Activated CD4-positive, alpha-beta T cell treated with anti-CD3 and anti-CD28 coated beads, Interleukin-2, Interleukin-6, amounts not matched to agents 100 ng/mL and 50 ng/mL, durations not matched to agents 16 hours and 8 hours (primary cell): ENCODE measurements at places on chromosomes 12 and 14.

DNA sequence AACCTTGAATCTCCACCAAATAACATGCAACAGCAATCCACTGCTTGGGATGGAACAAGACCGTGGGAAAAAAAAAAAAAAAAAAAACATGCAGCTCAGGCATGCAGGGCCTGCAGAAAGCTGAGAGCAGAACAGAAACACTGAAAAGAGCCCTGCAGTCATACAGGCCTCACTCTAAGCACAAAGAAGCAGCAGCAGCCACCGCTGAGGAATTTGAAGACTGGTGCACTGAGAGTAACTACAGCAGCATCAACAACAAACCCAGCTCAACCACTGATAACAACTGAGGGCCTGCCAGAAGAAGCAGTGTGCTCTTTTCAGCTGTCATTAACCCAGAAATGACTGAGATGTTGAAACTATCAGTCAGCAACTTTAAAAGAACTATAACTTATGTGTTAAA lies 354.7 kb upstream of the TMTC1 start:
- no peak for DNase-seq

GRCh38 chr12:28543021-28543890 lies 353.0 kb downstream of the CCDC91 start:
- DNase-seq = peak; percentile 28

GRCh38 chr14:54312166-54312801 lies 84.5 kb upstream of the CDKN3 start:
- DNase-seq = no peak

DNA sequence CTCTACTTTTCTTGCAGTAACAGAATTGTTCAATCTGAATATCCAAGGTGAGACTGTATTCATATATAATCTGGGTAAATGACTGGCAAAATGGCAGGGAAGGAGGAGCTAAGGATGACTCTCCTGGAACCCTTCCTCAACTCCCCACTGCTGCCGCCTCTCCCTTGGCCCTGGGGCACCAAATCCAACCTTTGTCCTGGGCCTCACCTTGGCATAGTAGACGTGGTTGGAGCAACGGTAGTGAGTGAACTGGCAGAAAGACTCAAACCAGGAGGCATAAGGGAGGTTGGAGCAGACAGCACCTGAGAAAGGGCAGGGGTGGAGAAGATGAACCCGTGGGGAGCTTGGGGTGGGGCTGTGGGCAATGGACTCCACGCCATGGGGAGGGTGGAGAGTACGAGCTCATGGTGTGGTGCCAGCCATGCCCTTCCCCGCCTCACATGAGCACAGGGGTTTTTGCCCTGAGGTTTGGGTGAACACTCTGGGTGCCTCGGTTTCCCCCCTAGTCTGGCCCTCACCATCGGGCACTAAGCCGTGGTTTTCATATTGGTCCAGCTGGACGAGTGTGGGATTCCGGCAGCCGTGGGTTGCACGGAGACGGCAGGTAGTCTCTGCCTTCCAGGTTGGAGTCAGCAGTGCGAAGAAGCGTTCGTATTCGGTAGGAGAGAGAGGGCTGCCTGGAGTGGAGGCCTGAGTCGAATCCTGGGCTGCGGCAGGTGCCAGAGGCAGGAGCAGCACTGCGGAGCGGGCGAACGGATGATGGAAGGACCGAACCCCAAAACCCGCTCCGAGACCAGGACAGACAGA lies 753 bp downstream of the ACRBP start:
- no peak for DNase-seq

- peak; percentile 77 for DNase-seq
Observed at GRCh38 chr14:50830932-50831725, at the start of gene NIN. TSS of gene NIN (minus strand) at chr14:50831162. CDS start at chr14:50822056, 9,106 bp downstream.

DNA sequence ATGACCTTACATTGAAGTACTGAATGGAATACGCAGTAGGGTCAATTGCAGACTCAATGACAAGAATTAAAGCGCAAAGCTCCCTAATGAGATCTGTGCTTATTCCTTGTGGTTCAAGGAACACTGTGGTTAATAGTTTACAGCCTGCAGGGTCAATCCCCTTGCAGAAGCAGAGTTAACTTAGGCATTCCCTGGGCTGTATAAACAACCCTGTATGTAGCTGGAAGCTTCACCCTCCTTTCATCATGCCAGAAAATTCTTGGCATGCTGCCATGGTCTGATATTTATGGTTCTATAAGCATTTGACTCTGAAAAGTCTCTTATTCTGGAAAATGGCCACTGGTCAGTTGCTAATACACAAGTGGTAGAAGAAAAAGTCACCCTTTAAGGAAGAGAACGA lies 227.7 kb downstream of the NOVA1 start:
- no peak for DNase-seq

DNA sequence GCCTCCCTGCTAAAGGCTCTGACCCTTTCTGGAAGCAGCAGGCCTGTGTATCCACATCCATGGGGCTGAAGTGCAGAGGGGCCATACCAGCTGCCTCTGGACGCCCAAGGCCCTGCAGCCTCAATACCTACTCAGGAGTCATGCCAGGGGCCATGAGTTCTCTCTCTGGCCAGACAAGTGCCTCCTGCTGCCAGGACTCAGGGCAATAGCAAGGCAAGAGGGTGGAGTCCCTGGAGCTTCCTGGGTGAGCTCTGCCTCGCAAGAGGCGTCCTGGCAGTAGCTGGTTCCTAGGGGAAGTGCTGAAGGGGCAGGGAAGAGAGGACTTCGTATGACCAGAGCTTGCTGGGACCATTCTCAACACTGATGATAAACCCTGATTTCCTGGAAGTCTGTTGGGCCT lies 10.9 kb upstream of the ENDOU start:
- DNase-seq = no peak

DNA sequence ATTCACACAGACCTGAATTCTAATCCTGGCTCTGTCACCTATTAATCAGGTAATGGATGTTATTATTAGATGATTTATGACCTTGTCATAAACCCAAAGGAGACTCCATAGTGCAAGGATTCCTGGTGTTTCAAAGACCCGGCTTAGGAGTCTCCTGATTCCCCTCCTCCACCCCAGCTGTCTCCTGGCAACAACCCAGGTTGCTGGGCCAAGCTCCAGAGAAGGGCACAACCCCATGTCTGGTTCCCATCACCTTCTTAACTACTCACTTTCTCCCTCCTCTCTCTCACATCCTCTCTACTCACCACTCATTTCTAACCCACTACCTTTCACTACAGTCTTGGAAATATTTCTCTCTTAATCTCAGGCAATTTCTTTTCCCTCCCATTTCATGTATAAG lies 41.6 kb downstream of the RHOJ start:
- no peak for DNase-seq

DNA sequence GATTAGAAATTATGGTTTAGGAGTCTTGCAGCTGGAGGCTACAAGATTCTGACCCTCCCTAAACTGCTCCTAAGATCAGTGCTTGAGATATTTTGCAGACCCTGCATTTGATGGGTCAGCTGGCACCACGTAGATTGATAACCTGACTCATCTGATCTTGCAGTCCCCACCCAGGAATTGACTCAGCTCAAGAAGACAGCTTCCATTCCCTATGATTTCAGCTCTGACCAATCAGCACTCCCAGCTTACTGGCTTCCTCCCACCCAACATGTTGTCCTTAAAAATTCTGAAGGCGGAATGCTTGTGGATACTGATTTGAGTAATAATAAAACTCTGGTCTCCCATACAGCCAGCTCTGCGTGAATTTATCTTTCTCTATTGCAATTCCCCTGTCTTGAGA lies 23.2 kb upstream of the MTHFD1 start:
- no peak for DNase-seq

DNA sequence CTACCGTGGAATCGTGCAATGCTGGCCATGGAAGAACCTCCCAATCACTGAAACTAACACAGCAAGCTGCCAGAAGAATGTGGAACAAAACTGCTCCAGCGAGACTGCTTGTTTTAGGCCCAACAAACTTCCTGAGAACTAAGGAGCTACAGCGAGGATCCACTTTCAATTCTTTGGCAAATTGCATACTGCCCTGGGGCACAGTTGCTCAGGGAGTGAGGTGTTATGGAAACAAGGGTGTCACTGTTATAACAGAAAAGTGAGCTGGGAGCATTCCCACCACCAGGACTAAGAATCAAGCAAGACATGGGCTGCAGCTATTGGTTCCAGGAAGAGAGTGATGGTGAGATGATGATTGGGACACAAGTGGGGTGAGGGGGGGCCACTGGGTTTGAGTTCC lies 1606.1 kb upstream of the FLRT2 start:
- DNase-seq = no peak

DNA sequence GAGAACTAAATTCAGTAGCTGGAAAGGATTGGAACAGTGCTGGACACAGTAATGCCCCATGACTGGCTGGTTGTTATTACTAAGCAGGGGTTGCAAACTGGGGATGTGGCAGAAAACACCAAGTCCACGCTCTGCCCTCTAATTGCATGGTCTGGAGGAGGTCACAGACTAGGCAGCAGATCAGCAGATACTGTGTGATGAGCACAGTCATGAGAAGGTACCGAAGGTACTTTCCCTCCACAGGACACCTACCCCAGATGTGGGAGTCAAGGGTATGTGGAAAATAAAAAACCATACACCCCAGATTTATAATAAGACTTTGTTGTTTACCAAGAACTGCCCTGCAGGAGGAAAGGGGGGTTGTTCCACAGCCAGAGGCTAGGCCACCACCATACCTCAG lies 175.3 kb downstream of the PELI2 start:
- no peak for DNase-seq

DNA sequence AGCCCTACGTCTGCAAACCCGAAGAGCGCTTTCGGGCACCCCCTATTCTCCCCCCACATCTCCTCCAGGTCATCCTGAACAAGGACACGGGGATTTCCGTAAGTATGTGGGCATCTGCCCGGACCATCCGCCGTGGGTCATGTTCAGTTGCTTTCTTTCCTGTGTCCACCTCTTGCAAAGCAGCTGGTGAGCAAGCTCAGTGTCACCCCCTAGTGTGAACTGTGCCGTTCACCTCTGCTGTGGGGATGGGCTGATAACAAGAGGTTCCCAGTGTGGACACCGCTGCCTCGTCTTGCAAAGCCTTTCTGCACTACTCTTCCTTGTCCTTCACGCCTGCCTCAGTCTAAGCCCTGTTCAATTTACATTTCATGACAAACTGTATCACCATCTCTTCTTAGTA lies 8.6 kb downstream of the PRKAB1 start:
- no peak for DNase-seq

- DNase-seq = peak; percentile 1
Observed at GRCh38 chr12:125983094-125983783, 918.0 kb downstream of the AACS start.

DNA sequence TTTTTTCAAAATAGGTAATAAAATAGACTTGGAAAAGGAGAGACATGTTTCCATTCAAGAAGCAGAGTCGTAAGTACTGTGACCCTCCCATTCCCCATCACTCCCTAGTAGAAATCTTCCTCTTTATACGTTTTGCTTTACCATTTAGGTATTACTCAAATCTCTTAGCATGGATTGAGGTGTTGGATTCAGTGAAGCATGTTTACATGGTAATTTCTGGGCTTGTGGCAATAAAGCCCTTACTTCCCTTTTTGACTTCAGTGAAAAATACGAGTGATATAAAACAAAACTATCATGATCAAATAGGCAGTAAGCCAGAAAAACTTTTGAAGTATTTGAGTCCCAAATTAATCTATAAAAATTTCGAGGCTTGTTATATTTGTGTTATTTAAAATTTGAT lies 27.4 kb downstream of the RAB21 start:
- DNase-seq = no peak

GRCh38 chr12:113232840-113233585 lies 11.7 kb downstream of the TPCN1 start:
- DNase-seq = peak; percentile 61

- no peak for DNase-seq
Observed at GRCh38 chr14:86652526-86652925, 1122.6 kb downstream of the FLRT2 start.
